Upper lobe of left lung (tissue), 6 donors: ENCODE measurements at places on chromosomes 4 and X. TPM values are rescaled to one million over a fixed set of nuclear protein-coding genes. Genes with fewer than 3 reads are reported as not detected.
A peak's percentile ranks its signal among the peaks of the same experiment; 100 is the strongest.

The PPP2R3B gene
- total RNA-seq: 23.3 TPM

- DNase-seq: no peak
These were observed 640.7 kb downstream of the BCOR start for GRCh38 chrX:39456894-39457604.

DNA sequence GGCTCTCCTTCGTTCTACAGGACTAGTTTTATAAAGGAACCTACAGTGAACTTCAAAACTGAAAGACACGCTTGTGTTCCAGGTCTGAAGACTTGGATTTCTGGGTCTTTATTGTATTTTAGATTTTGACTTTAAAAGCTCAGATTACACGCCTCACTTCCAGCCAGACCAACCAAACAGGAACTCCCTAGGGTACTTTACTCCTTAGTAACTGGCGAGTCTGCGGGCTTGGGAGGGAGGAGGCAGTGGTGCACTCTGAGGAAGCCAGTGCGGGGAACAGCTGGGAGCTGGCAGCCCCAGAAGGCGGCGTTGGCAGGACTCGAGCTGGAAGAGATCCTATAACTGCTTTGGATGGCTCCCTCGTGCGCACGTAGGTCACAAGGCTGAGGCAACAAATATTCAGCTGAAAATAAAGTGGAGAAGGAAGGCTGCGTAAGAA, 391 bp upstream of the PHKA1 start:
- peak; percentile 63 for DNase-seq

GRCh38 chr4:187849556-187850225, 145.9 kb upstream of the ZFP42 start:
- DNase-seq: no peak

DNA sequence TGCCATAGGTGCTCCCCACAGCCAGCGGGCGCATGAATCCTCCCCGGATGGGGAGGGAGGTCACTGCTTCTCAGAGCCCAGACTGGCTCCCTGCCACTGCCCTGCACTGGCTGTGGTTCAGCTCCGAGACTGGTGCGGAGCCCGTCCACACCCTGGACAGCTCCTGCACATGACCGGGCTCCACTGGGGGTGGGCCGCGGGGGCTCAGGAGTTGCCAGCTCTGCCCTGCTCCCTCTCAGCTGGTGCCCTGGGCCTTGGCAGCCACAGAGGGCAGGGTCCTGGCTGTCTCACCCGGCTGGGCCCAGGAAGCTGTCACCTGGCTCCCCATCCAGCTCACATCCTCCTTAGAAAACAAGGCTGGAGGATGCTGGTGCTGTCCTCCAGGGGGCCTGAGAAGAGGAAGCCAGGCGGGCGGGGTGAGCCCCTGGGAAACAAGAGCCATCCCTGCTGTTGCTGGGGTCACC, 64.9 kb upstream of the ADRA2C start:
- DNase-seq: no peak

DNA sequence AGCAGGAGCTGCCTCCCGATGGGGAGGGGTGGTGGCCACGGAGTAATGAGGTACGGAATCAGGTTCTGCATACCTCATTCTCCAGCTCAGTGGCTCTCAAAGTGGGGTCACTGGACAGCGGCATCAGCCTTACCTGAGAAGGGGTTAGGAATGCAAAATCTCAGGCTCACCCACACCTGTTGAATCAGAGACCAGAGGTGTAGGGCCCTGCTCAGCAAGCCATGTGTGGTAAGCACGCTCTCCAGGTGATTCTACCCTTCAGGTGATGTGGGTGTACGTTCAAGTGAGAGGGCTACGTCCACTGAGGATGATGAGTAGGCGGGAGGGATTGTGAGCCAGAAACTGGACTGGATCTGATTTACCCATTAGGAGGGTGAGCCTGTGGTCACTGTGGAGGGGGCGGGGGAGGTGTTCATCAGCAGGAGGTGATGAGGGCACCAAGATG, 65.8 kb downstream of the ANAPC4 start:
- DNase-seq: peak; percentile 68

- no peak for DNase-seq
These were observed 232.2 kb upstream of the IGFBP7 start for GRCh38 chr4:57342411-57342810.

- DNase-seq: no peak
These were observed 60.2 kb downstream of the KCNIP4 start for GRCh38 chr4:21888195-21888976.

DNA sequence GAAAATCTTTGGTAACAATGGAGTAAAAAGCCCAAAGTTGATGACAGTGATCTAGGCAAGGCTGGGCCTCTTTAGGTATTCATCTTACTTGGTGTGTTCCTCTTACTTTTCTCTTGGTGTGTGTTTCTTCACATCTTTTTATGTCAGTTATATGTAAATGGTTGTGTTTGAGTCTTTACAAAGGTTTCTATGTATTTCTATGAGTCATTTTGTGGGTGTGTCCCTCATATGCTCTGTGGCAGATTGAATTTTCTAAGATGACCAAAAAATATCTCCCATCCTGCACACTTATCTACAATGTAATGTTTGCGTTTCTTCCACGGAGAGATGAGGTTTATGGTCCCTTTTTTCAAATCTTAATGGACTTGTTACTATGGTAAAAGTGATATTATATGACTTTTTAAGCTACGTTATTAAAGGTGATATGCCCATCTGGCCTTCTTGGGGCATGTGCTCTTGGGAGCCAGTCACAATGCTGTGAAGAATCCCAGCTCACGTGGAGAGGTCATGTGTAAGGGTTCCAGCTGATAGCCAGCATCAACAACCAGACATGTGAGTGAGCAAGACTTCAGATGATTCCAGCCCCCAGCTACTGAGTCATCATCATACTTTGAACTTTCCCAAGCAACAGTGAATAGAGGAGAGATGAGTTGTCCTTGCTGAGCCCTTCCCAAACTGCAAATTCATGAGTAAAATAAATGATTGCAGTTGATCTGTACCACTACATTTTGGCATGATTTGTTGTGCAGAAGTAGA, 126.9 kb downstream of the CBLL2 start:
- no peak for DNase-seq

- DNase-seq: no peak
These were observed 86.3 kb downstream of the PDLIM5 start for GRCh38 chr4:94537921-94538628.

The NHS gene
- total RNA-seq: 0.46 TPM

- no peak for DNase-seq
These were observed 90.7 kb upstream of the IGFBP7 start for GRCh38 chr4:57200799-57201327.

DNA sequence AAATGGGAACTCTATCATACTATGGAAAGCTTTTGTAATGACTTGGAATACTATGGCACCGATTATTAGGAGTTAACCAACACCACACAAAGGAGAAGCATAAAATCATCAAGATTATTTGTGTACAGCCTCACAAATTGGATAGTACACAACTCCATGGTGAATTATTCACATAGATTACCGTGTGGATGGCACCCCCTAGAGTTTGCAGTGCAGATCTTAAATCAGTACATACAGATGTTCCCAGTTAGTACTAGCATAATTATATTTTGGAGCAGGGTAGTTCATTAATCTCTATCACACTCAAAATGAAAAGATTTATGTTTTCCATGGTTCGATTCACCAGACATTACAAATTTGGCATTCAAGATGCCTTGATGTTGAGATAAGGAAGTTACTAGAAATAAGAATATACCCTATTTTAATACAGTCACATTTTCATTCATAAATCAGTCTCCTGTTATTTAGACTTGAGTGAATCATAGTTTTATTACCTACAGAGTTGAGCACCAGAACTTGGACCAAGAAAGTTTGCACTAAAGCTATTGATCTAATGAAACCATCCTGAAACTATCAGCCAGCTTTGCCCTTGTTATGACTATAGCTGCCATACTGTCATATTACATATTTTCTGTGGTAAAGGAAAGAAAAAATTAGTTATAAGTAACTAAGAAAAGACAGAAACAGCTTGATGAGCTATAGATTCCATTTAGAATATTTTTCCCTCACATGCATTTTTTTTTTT, 531.8 kb downstream of the GLUD2 start:
- no peak for DNase-seq

DNA sequence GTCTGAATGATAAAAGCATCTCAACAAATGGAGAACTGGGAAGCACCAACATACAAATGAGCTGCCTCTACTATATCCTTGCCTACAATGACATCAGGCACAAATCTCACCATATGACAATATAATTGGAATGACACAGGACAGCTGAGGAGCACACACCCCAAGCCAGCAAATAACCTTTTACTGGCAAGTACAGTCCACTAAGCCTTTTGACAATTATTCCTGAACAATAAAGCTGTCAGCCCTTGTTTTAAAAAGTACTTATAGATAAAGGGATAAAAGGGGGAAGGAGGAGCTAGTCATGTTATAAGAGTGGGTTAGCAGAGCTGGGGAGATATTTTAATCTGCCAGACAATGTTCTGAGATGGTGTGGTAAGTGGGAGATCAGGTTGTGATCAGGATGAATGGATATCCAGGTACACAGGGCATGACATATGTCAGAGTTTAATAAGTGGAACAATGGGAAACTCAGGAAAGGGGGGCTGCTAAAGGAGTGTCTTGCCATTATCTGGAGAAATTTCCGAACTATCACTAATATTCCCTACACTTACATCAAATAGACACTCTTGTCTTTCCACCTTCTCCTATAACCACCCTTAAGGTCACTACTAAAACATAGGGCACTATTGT, 127.6 kb downstream of the GPC3 start:
- no peak for DNase-seq

The DCTD gene
- total RNA-seq: 31.2 TPM
